ENCODE measurements at places on chromosomes 3 and 15. TPM values are rescaled to one million over a fixed set of nuclear protein-coding genes. Genes with fewer than 3 reads are reported as not detected.

The IDH3A gene
- total RNA-seq = 41.6 TPM

The SNTN gene
- not detected for total RNA-seq

The PLCD1 gene
- total RNA-seq = 4.4 TPM

The GABRR3 gene
- total RNA-seq = not detected

The SRGAP3 gene
- total RNA-seq = 89.5 TPM

The GSK3B gene
- total RNA-seq = 117 TPM

The GTF2A2 gene
- total RNA-seq = 22.3 TPM

Measured in occipital lobe (tissue), 3 donors.